ENCODE measurements at places on chromosomes 11 and 22.

GRCh38 chr11:38593649-38594048 is 1995.6 kb upstream of the RAG2 start:
- DNase-seq = no peak

GRCh38 chr22:22753526-22754267 is 109.3 kb downstream of the GGTLC2 start:
- DNase-seq = no peak

DNA sequence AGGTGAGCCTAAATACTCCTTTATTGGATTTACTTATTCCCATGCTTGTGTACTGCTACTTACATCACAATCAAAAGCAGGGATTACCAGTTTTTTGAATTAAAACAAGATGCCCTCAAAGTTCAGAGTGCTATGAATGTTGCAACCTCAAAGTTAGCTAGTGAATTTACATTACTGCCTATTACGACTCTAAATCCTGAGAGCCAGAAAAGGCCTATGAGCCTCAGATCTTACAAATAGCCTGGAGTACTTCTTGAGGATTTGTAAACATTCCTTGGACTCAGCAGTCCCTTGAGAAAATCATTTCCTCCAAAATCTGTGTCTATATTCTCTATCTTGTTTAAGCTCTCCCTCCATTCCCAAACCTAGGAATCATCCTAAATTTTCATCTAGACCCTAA is 25.5 kb downstream of the CHORDC1 start:
- no peak for DNase-seq

- no peak for DNase-seq
These were observed 1.4 kb upstream of the DGAT2 start for GRCh38 chr11:75767228-75767572.

- DNase-seq = no peak
These were observed 604.1 kb upstream of the ANO5 start for GRCh38 chr11:21588754-21589153.

DNA sequence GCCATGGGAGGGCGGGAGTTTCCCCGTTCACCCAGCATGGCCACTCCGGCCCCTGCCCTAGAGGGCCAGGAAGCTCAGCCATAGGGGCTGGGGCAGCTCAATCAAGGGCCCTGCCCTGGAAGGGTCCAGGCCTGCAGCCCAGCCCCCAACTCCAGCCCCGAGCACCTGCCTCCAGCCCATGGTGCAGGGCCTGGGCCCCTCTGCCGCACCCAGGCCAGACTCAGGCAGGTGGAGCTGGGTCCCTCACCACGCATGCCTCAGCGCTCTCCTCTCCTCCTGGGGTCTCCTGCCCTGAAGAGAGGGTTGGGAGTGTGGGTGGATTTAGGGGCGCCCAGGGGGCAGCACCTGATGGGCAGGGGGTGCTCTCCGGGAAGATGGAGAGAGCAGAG is 13.1 kb downstream of the MLC1 start:
- no peak for DNase-seq
